Stimulated activated CD4-positive, alpha-beta T cell treated with anti-CD3 and anti-CD28 coated beads, Interleukin-1b, Interleukin-23, amount 100 ng/mL, for 1 hour (primary cell): ENCODE measurements at places on chromosomes 11 and 22.
A peak's percentile ranks its signal among the peaks of the same experiment; 100 is the strongest.

GRCh38 chr11:132072044-132072857 is 701.8 kb downstream of the NTM start:
- no peak for DNase-seq

DNA sequence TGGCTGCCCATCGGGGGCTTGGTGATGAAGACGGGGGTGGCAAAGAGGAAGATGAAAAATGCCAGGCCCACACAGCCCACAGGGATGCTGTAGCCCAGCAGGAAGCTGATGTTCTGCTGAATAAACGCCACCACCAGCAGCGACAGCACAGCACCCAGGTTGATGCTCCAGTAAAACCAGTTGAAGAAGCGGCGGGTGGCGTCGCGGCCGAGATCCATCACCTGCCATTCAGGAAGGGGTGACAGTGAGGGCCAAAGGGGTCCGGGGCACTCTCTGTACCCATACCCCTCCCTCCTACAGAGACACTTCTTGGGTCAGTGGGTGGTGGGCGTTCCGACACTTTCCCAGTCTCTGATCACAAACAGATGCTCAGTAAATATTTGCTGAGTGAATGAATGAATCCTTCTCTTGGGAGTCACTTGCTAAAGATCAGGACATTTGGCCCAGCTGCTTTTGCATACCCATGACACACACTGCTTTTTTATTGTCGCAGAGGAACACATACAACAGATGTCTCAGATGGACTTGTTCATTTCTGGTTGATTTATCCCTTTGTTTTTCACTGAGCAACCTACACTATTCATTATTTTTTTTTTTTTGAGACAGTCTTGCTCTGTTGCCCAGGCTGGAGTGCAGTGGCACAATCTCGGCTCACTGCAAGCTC is 5.2 kb downstream of the SLC15A3 start:
- DNase-seq, result no peak

DNA sequence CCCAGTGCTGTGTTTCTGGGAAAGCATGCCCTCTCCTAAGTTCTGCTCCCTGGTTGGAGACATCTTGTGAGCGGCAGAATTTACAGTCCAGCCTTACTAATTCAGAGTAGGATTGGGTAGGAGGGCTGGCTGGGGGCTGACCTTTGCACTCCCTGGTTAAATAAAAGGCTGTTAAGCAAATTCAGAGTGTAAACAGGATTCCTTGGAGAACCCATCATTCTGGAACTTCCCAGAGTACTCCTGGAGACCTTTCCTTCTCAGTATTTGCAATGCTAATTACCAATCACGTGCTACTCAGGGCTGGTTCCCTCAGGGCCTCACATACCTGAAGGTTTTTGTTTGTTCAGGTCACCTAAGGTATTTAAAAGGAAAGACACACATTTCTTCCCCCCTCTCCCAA is 340.2 kb downstream of the TBC1D22A start:
- no peak for DNase-seq

GRCh38 chr22:23705358-23705757 is 14.5 kb downstream of the RGL4 start:
- no peak for DNase-seq

DNA sequence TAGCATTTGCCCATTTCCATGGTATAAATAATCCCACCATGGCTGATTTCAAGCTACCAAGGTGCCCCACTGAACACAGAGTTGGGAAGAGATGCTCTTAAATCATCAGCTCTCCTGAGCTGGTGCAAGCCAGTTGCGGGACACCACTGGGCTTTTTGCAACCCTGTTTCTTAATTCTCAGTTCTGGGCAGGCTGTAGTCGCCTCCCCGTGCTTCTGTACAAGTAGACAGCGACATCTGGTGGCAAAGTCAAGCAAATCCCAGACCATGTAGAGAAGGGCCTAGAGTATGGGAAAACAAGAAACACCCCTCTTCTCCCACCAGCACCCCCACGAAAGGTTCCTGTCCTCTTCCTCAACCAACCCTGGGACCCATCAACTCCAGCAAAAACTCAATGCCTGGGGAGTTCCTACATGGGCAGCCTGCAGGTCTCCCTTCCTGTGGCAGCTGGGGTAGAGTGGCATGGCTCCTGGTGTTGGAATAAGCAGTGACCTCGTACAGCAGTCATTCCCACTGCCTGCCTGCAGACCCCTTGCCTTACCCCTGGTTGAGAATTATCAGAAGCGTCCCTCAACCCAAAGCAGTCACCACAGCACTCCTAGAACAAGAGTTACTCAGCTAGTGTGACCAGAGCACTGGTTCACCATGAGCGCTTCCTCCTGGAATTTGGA is 68.4 kb downstream of the IGLL5 start:
- DNase-seq, result peak; percentile 30

GRCh38 chr11:124930799-124931198 is 5.0 kb downstream of the HEPACAM start:
- no peak for DNase-seq
